ENCODE measurements at places on chromosomes 5 and 9.

DNA sequence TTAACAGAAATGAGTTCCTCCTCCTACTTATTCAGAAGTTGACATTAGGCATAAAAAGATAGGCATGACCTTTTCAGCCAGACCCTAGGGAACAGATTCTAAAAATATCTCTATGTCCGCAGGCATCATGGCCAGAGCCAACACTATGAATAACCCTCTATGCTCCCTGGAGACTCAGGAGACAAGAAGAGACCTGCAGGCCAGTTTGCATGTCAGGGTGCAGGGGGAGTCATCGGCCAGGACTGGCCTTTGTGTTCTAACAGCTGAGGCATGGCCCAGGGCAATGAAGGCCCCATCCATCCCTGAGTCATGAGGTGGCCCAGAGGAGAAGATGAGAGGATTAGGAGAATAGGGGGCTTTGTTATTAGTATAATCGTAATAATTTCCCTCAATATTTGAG, 93.8 kb downstream of the TMEM215 start:
- no peak for DNase-seq

DNA sequence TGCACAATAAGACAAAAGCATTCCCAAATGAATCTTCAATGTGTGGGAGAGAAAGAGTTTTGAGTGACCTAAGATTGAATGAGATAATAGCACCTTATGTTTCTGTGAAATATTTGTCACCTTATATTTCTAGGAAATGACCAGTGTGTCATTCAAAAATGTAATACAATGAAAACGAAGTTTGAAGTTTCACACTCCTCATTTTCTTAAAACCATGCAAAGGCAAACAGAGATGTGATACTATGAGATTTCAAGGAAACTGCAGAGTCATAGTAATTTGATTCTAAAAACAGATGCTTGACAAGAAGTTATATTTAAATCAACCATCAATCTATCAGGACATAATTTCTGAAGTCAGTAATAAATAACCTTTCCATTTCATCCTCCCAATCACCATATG, 13.6 kb upstream of the ABCA1 start:
- DNase-seq, result no peak

GRCh38 chr5:139651043-139651834, 3.1 kb downstream of the CXXC5 start:
- DNase-seq, result peak; percentile 91

DNA sequence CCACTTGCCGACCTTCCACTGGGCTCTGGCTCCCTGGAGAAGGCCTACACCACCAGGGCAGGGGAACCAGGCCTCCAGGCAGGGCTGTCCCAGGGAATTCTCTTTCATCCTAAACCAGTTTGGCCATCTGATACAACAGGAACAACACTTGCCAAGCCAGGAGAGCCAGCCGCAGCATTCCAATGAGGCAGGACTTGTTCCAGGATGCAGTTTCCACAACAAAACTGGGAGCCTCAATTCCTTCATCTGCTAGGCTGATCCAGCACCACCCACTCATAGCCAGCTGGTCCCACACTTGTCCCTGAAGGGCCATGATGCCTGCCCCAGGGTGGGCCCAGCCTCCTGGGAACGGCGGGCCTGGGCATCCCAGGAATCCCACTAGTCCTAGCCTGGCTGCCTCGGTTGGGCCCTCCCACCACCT, 26.0 kb downstream of the BICD2 start:
- no peak for DNase-seq

GRCh38 chr5:123089914-123090660, 1.0 kb downstream of the PRDM6 start:
- DNase-seq, result no peak

- no peak for DNase-seq
These were observed 7.7 kb downstream of the TRIM32 start for GRCh38 chr9:116694785-116695291.

GRCh38 chr5:96771395-96771794, 36.4 kb downstream of the ERAP1 start:
- DNase-seq, result no peak

- no peak for DNase-seq
These were observed 32.1 kb upstream of the RASGRF2 start for GRCh38 chr5:80928073-80928472.

DNA sequence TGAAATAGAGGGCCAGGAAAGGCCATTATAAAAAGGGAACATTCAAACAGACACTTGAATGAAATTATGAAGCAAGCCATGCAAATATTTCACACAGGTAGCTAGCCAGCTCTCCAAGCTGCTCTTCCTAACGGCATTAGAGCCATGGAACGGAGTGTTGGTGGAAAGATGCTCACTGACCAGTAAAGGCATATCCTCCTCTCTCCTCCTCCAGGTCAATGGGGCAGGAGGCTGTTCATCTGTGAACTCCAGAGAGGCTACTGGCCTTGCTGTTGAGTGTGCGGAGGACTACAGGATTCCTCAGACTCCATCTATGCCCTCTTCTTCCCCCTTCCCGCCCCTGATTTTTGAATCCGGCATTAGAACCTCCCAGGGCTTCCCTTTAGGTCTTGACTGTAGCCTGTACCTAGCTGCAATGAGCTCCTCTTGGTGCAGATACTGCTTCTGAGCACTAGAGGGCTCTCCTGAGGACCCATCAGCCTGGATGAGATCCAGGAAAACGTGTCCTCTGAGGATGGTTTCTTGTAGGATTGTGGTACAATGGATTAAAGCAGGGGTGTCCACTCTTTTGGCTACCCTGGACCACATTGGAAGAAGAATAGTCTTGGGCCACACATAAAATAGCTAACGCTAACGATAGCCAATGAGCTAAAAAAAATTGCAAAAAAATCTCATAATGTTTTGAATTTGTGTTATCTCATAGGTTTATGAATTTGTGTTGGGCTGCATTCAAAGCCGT, 162.2 kb downstream of the SREK1 start:
- DNase-seq, result peak; percentile 68

- no peak for DNase-seq
These were observed 154.3 kb downstream of the GABRG2 start for GRCh38 chr5:162221910-162222309.

- no peak for DNase-seq
These were observed 8.0 kb downstream of the SLC12A2 start for GRCh38 chr5:128091579-128091978.

GRCh38 chr5:74136276-74136825, 504.2 kb downstream of the ENC1 start:
- DNase-seq, result peak; percentile 69

DNA sequence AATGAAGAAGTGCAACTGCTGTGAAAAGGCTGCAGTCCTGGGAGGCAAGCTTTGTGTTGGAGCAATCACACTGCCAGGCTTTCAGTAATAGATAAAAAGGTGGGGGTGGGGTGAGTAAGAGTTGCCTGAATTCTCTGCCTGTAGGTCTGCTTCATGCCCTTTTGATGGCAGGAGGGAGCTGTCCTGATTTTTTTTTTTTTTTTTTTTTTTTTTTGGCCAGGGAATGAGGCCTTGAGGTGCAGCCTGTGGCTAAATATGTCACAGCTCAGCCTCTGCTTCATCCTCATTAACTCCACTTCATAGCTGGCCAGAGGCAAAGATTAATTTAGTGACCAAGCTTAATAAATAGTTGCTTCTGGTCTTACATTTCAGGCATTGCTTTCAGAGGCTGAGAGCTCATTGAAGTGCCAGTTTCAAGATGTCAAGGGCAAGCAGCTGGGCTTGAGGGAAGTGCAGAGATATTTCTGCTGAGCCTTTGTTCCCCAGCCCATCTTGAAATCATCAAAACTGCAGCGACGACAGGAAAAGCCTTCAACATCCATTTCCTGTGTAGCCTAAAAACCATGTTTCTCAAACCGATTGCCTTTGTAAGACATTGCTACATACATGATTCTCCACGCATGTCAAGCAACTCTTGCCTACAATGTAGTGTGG, 134.7 kb downstream of the MACIR start:
- no peak for DNase-seq

GRCh38 chr5:123752552-123753179, 240.7 kb downstream of the CSNK1G3 start:
- no peak for DNase-seq

GRCh38 chr5:40560474-40561110, 119.1 kb upstream of the PTGER4 start:
- DNase-seq, result no peak

GRCh38 chr9:70229579-70229978, 29.2 kb upstream of the SMC5 start:
- peak; percentile 79 for DNase-seq

DNA sequence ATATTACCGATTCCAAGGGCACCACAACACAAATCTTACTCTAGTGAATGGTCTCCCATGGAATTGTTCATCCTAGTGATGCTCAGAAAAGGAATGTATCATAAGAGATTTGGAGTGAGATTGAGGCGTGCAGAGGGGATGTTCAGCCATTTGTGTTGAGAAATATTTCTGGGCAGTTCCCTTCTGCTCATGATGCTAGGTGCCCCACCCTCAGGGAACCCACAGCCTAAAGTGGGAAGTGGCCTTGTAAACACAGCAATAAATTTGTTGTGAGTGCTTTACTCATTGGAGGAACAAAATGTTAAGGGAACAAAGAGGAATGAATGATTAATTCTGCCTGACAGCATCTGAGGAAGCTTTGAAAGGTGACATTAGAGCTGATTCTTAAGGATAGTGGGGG, 129.9 kb downstream of the TLE4 start:
- DNase-seq, result no peak

- DNase-seq, result no peak
These were observed 23.0 kb upstream of the B4GALT1 start for GRCh38 chr9:33190021-33190705.

DNA sequence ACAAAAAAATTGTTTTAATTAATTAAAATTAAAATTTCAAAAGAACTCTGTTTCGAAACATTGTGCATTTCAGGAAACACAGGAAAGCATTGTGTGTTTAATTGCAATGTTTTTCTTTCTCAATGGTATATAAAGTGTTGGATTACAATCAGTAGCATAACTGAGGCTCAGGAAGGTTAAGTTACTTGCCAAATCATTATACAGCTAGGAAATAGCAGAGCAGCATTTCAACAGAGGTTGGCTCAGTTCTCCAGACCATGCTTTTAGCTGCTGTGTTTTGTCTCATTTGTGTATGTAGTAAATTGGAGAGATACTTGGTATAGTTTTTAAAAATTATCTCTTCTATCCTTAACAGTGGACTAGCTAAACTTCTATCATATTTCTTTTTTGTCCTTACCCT, 30.0 kb upstream of the CAMLG start:
- DNase-seq, result no peak

- DNase-seq, result no peak
These were observed 198.6 kb upstream of the DAB2 start for GRCh38 chr5:39623291-39623865.

DNA sequence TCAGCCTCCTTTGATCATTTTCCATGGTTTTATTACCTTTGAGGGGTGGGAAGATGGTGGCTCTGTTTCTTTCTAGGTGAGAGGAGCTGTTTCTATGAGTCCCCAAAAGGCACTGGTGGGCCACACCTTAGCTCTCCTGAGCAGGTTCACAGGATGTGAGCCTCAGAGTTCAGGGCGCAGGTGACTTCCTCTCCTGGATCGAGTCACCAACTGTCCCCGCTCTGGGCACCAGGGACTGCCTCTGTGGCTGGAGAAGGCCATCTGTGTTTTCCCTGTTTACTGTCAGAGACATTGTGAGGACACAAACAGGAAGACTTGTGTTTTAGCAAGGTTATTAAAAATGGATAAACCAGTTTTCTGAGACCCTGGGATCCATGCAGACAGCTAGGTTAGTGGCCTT, 68.5 kb downstream of the IL31RA start:
- no peak for DNase-seq

DNA sequence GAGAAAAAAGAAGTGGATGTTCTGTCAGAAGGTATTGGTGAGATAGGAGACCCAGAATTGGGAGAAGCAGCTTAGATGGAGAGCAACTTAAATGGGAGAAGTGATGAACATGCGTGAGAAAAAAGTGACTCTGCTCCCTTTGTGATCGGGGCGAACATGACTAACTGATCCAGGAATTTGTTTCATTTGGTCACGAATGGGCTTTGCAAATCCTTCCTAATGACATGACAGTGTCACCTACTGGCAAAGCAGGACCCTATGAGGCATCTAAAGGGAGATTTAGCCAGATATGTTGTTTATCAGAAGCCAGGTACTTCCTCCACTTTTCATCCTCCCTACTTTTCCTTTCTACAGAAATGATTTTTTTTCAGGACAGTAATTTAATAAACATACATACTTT, 787.4 kb upstream of the RGMB start:
- no peak for DNase-seq

DNA sequence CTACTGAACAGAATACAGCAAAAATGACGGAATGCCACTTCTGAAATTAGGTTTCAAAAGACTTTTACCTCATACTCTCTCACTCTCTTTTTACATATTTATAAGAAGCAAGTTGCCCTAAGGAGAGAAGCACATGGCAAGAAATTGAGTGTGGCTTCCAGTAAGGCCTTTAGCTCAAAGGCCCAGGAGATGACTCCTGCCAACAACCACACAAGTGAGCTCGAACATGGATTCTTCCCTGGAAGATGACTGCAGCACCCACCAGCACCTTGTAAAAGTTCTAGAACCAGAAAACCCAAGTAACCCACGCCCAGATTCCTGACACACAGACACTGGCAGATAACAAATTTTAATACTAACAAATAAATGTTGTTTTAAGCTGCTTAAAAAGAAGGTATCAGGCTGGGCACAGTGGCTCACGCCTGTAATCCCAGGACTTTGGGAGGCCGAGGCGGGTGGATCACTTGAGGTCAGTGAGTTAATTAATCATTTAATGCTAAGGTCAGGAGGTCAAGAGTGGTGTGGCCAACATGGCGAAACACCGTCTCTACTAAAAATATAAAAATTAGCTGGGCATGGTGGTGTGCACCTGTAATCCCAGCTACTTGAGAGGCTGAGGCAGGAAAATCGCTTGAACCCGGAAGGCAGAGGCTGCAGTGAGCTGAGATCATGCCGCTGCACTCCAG, 17.0 kb downstream of the PTBP3 start:
- DNase-seq, result no peak

- DNase-seq, result no peak
These were observed 18.3 kb downstream of the NDUFS6 start for GRCh38 chr5:1819458-1819857.

GRCh38 chr5:158194561-158194976, 335.6 kb upstream of the CLINT1 start:
- no peak for DNase-seq

DNA sequence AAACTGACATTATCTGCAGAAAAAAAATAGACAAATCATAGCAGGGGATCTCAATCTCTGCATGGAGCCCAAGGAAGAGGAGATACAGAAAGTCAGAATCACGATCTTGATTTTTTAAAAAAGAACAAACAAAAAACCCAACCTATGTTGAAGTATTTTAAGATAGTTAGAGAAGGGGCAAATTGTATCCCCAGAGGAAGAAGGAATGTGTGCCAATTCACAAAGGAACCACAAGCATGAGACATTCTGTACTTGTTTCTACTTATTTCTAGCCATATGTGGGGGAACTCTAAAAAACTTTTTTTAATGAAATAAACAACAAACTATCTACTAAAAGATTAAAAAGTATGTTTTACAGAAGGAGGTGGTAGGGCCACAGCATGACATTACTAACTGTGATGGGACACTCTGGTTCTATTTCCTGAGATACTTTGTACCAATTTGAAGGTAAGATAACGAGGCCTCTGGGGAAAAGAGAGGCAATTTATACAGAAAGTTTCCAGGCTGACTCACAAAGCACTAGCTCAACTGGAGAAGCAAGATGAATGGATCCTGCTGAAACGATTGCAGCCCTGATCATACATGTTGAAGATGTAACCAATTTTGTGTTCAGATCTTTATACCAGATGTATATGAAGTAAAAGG, 22.5 kb downstream of the RANBP3L start:
- DNase-seq, result no peak

GRCh38 chr9:124286292-124286931, 28.7 kb downstream of the NEK6 start:
- DNase-seq, result no peak

- DNase-seq, result no peak
These were observed 40.5 kb downstream of the BHMT start for GRCh38 chr5:79151942-79152671.

All from cerebellar cortex (tissue), 1 donor.